Left ventricle myocardium inferior (tissue), 1 donor: ENCODE measurements at places on chromosomes 2 and 18.

GRCh38 chr2:235053651-235054050 lies 101.8 kb downstream of the SH3BP4 start:
- no peak for DNase-seq

GRCh38 chr2:85893428-85894258 lies 4.9 kb upstream of the ST3GAL5 start:
- DNase-seq, result no peak

DNA sequence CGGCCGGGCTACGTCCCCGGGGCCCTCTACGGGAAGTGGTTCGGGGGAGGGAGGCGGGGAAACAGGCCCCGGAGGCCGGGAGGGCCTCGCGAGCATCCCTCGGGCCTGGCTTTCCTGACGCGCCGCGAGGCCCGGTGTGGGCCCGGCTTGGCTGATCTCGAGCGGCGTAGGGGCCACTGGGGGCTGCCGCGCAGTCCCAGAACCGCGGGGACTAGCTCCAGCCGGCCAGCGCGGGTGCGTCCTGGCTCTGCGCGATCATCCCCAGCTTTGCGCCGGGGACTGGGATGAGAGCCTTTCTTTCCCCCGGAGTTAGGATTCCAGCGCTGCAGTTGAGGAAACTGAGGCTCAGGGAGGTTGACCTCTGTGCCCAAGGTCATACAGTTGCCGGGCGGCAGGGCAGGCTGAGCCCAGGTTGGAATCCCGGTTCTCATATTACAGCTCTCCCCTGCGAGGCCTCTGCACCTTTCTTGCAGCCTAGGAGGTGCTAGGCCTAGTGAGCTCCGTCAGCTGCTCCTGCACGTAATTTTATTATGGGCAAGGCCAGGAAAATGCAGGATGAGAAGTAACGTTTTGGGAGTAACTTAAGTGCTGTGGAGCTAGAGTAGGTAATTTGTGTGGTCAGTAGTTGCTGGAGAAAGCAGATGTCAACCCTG lies 501 bp downstream of the LPIN1 start:
- peak; percentile 31 for DNase-seq

GRCh38 chr2:191404568-191404991 lies 159.4 kb downstream of the MYO1B start:
- DNase-seq, result no peak

DNA sequence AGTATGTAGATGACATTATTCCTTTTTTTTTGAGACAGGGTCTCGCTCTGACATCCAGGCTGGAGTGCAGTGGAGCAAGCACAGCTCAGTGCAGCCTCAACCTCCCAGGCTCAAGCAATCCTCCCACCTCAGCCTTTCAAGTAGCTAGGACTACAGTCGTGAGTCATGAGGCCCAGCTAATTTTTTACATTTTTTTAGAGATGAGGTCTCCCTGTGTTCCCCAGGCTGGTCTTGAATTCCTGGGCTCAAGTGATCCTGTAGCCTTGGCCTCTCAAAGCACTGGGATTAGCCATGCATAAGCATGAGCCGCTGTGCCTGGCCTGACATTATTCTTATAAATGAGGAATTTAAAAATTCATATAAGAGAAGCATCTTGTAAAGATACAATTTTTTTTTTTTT lies 86.9 kb downstream of the FAM117B start:
- no peak for DNase-seq

GRCh38 chr18:12960853-12961397 lies 13.1 kb downstream of the SEH1L start:
- no peak for DNase-seq

GRCh38 chr2:236676136-236676873 lies 106.7 kb downstream of the ACKR3 start:
- DNase-seq, result no peak

GRCh38 chr2:161974461-161974860 lies 99.6 kb downstream of the DPP4 start:
- DNase-seq, result no peak
